ENCODE measurements at places on chromosomes 16 and 17.

DNA sequence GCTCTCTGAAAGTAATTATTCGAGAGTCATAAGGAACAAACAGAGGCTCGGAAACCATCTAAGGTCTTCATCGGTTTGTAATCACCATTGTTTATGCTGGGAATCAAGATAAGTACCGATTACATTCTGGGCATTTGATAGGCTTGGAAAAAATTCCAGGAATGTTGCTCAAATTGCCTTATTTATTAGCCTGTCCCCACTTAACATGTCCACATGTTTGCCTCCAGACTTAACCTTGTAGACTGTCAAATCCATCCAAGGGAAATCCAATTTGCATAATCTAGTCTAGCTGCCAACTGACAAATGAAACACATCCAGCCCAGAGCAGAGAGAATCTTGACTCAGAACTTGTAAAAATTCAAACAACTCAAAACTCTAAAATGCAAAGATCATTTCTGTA is 51.3 kb upstream of the TMC5 start:
- no peak for DNase-seq

GRCh38 chr16:16027728-16028310 is 78.4 kb downstream of the ABCC1 start:
- no peak for DNase-seq

- no peak for DNase-seq
Measured at GRCh38 chr17:27415120-27415795, 41.0 kb upstream of the KSR1 start.

DNA sequence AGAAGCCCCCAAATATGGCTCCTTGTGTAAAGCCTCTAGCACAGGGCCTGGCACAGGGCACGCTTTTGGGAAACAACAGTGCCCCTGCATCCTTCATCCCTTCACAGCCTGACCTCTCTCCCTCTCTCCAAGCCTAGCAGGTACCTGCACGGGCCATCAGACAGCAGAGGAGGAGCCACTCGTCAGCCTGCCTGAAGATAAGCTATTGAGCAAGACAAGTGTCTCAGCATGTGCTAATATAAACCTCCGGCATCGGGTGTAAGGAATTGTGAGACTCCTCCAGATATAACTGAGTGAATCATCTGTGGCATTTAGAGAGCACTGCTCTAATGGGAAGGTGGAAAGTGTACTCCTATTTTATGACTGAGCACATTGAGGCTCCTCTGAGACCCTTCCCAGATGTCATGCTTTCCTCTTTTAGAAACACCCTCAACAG is 38.3 kb downstream of the TBX4 start:
- DNase-seq = no peak

GRCh38 chr17:43411749-43412148 is 13.0 kb downstream of the ARL4D start:
- no peak for DNase-seq

- DNase-seq = no peak
Measured at GRCh38 chr17:79811011-79811867, 14.4 kb upstream of the CBX8 start.

DNA sequence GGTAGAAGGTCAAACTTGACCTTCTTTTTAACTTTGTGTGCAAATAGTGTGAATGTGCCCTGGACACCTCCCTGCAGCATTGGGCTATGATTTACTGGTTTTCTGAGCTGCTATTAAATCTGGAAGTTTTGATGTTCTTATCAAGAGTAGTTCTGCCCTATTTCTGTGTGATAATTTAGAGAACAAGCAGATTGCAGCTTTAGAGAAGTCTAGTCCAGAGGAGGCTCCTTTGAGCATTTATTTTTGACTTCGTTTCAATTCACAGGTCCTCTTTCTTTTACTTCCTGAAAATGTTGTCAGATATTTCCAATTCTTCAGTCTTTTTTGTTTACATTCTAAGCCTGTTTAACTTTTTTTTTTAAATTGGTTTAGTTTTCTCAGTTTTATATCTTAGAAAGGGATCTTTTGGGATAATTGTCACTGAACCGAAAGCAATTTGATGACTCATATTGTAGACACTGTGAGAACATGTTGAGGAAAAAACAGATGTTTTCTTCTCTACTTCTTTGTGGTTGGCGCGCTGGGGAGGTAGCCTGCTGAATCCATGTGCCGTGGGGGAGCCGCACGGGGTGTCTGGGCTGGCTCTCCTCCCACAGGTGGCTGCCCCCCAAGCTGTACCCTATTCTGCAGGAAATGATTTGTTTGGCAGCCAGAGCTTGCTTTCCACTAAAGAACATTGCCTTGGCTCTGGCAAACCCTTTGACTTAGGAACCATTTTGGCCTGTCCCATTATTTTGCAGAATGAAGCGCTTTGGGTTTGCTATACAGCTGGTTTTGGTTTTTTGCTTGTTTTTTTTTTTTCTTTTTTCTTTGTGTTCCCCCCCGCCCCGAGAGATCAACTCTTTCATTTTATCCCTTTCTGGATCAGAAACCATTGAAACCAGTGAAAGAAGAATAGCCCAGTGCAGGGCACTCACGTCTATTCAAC is 53.4 kb downstream of the MFSD11 start:
- DNase-seq = no peak

DNA sequence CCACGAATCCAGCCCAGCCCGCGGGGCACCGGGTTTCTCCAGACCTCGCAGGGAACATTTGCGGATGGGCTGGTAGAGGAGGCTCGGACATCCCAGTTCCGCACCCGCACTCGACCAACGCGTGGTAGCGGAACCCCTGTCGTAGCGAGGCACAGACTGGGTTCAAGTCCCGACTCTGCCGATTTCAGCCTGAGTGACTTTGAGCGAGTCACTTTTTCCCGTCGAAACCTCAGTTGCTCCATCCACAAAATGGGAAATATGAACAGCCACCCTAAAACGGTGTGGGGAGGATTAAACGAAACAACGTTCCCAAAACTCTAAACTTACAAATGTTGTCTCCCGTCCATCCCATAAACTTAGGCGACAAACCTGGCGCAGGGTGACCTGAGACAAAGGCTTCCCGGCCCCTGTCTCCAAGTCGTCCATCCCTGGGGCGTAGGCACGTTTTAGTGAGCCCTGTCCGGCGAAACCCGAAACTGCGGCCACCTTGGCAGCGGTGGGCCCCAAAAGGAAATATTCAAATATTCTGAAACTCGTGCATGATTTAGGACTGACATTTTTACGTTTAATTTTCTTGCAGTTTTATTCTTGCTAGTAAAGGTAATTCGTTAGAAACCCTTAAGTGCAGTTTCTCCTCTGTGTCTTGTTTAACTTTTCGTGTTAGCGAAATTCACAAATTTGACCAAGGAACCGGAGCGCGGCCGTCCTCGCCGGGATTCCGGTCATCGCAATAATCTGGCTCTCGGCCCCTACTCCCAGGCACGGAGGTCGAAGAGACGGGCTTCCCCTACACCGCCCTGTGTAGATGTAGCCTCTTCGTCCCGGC is 1.9 kb upstream of the MLLT6 start:
- DNase-seq = no peak

GRCh38 chr16:4693956-4694641 is 737 bp downstream of the NUDT16L1 start:
- no peak for DNase-seq

- no peak for DNase-seq
Measured at GRCh38 chr17:9021158-9021991, at the start of gene NTN1. NTN1 (plus strand) TSS chr17:9021510; CDS start chr17:9022374, 864 bp downstream.

DNA sequence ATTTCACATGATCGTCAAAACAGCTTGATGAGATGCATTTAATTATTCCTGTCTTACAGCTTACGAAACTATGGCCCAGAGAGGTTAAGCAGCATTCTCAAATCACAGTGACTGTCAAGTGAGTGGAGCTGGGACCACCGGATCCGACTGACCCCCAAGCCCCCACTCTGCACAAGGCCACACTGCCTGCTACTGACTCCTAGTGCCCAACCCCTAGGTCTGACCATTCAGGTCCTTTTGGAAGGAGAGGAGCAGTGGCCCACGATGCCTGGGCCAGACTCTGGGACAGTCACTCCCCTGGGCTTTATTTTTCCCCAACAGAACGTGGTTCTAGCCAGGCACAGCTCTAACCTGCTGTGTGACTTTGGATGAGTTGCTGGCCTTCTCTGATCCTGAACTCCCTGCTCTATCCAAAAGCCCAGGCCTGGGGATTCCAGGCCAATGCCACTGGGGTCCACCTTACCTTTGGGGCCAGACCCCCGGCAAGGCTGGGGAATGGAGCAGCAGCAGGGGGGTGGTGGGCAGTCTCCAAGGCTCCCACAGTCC is 9.9 kb downstream of the TSPOAP1 start:
- DNase-seq = no peak

GRCh38 chr17:16969931-16970906 is 1.7 kb downstream of the TNFRSF13B start:
- no peak for DNase-seq

- no peak for DNase-seq
Measured at GRCh38 chr16:10957771-10958482, 13.6 kb downstream of the CLEC16A start.

DNA sequence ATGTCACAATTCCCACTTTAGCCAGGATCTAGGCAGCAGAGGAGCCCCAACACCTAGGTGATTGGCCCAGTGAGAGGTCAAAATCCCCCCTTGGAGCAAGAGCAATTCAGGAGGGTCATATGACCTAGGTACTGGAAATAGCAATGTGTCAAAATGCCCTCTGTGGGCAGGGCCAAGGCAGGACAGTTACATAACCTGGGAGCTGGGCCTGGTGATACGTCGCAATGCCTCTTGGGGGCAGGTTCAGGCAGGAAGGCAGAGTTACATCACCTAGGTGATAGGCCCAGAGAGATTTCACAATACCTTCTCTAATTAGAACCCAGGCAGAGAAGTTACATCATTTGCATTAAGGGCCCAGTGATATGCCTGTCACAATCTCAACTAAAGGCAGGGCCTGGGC is 1906.3 kb downstream of the TP53TG3F start:
- DNase-seq = no peak

DNA sequence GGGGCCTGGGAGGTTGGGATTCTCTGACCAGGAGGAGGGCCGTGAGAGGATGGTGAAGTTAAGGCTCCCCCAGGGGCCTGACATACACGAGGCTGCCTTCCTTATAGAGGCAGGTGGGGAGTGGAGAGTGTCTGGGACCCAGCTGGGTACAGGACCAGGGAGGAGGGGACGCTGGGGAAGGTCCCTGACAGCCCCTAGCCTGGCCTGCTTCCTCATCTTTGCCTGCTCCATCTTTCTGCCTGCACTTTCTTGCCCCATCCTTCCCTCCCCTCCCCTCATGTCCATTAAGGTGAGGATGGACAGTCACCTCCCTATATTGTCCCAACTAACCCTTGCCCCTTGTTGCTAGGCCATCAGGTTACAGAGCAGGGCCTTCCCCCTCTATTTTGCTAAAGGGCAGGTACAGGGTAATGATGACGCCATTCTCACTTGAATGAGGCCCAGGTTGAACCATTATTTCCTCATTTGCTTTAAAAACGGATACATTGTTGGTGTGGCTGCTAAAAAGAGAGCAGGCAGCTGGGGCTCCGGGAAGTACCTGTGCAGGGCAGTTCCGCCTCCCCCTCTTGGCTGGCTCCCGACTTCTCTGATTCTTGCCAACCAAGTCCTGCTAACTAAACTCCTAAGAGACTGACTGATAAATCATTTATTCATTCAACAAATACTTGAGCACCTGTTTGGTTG is 1.3 kb downstream of the C17orf99 start:
- no peak for DNase-seq

- DNase-seq = no peak
Measured at GRCh38 chr16:87679593-87680271, 77.4 kb downstream of the JPH3 start.

- no peak for DNase-seq
Measured at GRCh38 chr16:63298993-63299392, 1262.8 kb upstream of the CDH8 start.

- no peak for DNase-seq
Measured at GRCh38 chr17:66310528-66311148, 8.2 kb downstream of the PRKCA start.

- no peak for DNase-seq
Measured at GRCh38 chr16:70746040-70746707, 54.8 kb downstream of the VAC14 start.

DNA sequence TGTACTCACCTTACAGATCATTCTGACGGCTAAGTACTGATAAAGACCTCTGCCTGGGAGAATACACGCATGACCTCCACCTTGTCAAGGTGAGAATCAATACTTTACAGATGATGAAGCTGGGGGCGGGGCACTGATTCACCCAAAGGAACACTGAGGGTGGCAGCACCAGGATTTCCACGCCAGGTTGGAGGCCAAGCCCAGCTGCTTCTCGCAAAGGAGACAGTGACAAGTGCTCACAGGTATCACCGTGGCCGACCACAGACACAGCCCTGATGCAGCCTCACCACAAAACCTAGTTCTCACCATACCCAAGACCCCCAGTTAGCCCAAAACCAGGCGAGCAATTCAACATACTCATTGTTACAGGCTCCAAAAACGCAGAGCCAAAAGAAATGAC is 434.2 kb downstream of the SOX9 start:
- DNase-seq = no peak

DNA sequence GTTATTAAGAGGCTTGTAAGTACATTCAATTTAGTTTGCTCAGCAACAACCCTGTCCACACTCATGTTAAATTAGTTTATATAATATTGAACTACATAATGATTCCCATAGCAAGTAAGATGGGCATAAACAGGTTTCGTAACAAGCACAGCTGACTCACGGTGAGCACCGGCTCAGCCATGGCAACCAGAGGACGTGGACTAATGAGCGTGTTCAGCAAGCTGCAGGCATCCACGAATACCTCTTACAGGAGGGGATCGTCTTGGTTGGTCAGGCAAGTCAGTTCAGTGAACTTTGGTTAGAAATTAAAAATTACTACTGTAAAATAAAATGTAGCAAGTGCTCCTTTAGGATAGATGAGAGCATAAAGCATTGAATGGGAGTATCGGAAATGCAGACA is 58.4 kb downstream of the ELAC2 start:
- DNase-seq = no peak

DNA sequence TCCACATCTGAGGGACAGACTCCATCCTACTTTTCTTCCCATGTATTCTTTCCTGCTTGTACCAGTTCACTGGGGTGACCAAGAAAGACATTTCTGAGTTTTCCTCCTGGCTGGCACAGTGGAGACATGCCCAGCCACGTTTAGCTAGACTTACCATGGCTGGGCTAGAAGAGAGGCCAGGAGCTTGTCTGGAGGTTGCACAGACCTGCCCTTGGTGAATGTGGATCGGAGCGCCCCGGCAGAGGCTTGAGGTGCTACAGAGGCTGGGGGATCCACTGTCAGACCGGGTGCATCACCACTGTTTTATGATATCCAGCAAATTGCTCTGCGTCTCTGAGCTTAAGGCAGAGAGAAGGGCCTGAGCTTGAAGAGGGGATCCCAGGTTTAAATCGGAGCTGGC is 3.5 kb downstream of the IL4R start:
- no peak for DNase-seq
